ENCODE measurements at places on chromosomes 1 and 21.
A peak's percentile ranks its signal among the peaks of the same experiment; 100 is the strongest.

DNA sequence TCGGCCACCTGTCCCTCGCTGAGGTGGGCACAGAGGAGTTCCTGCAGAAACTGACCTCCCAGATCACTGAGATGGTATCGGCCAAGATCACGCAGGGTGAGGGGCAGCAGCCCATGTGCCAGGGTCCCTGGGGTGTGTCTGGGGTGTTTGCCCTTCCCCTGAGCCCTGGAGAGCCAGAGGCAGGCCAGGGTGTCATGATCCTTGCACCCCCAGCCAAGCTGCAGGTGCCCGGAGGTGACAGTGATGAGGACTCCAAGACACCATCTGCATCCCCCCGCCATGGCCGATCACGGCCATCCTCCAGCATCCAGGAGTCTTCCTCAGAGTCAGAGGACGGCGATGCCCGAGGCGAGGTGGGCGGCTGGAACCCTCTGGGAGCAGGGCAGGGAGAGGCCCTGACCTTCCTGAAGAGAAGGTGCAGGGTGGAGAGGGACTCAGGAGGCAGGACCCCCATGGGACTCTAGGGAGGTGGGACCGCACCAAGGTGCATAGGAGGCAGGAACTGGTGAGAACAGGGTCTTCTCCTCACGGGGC is 69.5 kb downstream of the TRIM11 start:
- DNase-seq: no peak
- no peaks in the 10 kb centered on the region for H3K27me3 ChIP-seq
- H3K4me1 ChIP-seq: no peaks in the 10 kb centered on the region
- no peak overlapping the region for H3K27ac ChIP-seq
- no peaks in the 10 kb centered on the region for H3K36me3 ChIP-seq

DNA sequence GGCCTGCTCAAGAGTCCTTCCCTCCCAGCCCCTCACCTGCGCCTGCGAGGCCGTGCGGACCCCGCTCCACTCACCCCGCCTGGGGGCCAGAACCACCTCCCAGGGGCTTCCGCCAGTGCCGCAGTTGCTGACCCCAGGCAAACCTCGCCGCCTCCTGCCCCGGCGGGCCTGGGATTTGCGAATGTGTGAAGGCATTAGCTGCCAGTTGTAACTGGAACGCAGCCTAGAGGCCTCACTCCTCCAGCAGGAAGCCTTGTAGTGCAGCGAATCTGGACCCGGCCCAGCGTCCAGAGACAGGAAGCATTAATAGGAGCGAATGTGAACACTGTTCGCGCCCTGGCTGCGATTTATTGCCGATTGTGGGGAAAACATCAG is 140.9 kb upstream of the ARHGEF16 start:
- no peak overlapping the region for H3K27ac ChIP-seq
- no peak for DNase-seq
- H3K4me1 ChIP-seq: no peaks in the 10 kb centered on the region
- no peaks in the 10 kb centered on the region for H3K27me3 ChIP-seq
- no peak overlapping the region for H3K4me3 ChIP-seq
- no peaks in the 10 kb centered on the region for H3K36me3 ChIP-seq

GRCh38 chr1:107525145-107525544 is 384.3 kb downstream of the NTNG1 start:
- no peaks in the 10 kb centered on the region for H3K4me1 ChIP-seq
- no peak for DNase-seq
- no peak overlapping the region for H3K4me3 ChIP-seq
- H3K27me3 ChIP-seq: no peaks in the 10 kb centered on the region
- no peak overlapping the region for H3K27ac ChIP-seq
- no peaks in the 10 kb centered on the region for H3K36me3 ChIP-seq

DNA sequence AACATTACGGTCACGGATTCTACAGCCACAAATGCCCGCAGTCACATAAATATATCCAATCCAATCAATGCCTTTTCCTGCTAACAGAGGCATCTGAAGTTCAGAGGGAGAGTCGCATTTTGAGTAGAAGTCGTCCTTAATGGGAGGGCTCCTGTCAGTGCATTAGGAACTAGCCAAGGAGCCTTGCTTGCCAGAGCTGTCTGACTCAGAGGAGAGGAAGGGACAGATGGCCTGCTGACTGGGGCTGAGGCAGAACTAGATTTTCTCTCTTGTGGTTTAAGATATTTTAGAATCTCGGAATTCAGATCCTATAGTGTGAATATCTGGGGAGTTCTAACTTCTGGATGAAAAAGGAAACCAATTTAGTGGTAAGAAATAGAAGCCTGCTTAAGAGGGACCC is 10.6 kb downstream of the XKR8 start:
- peaks cover 9% of the 10 kb centered on the region for H3K36me3 ChIP-seq
- no peak for DNase-seq
- H3K27ac ChIP-seq: no peak overlapping the region
- no peaks in the 10 kb centered on the region for H3K27me3 ChIP-seq

DNA sequence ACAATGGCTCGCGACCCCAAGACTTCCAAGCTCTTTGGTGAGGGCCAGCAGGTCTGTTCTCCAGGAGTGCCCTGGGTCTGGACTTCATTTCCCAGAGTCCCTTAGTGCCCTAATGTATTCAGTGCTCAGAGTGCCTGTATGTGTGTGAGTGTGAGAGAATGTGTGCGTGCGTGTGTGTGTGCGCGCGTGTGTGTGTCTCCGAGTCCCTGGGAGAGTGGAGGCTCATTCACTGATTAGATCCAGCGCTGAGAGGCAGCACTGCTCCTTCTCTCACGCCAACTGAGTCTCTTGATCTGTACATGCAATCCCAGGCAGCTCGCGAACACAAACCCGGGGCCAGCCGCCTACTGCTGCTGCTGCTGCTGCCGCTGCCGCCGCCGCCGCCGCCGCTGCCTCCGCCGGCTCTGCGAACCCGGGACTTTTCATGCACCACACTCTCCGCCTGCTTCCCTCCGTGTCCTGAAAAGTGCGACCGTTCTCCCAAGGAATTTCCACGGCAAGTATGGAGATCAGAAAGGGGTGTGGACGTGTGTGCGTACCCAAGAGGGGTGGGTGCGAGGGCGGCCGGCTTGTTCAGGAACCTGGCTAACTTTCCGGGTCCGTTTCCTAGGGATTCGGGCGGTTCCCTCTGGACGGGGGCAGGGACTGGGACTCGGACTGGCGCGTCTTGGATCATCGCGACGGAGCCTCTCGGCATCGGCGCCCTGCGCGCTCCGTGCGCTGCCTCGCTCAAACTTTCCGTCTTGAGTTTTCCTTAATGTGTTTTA is at the start of gene RNF220:
RNF220 (plus strand) TSS at position 225 of the 767 bp plus-strand sequence.
- no peaks in the 10 kb centered on the region for H3K4me1 ChIP-seq
- peak within 1 kb of the TSS; percentile 45 for H3K4me3 ChIP-seq

GRCh38 chr21:43812139-43812821 is 22.9 kb downstream of the RRP1 start:
- H3K4me1 ChIP-seq: peaks cover 31% of the 10 kb centered on the region
- no peak overlapping the region for H3K4me3 ChIP-seq
- H3K27ac ChIP-seq: no peak overlapping the region
- DNase-seq: no peak
- no peaks in the 10 kb centered on the region for H3K36me3 ChIP-seq

GRCh38 chr1:29283804-29284195 is 47.5 kb downstream of the PTPRU start:
- no peak overlapping the region for H3K27ac ChIP-seq
- H3K27me3 ChIP-seq: no peaks in the 10 kb centered on the region

GRCh38 chr1:91031081-91031480 is 9.2 kb upstream of the ZNF644 start:
- no peak for DNase-seq
- H3K27me3 ChIP-seq: no peaks in the 10 kb centered on the region
- H3K4me1 ChIP-seq: peaks cover 2% of the 10 kb centered on the region

- no peak for DNase-seq
- H3K36me3 ChIP-seq: no peaks in the 10 kb centered on the region
- H3K27ac ChIP-seq: no peak overlapping the region
These were observed 75.5 kb downstream of the FOXD2 start for GRCh38 chr1:47513393-47513792.

DNA sequence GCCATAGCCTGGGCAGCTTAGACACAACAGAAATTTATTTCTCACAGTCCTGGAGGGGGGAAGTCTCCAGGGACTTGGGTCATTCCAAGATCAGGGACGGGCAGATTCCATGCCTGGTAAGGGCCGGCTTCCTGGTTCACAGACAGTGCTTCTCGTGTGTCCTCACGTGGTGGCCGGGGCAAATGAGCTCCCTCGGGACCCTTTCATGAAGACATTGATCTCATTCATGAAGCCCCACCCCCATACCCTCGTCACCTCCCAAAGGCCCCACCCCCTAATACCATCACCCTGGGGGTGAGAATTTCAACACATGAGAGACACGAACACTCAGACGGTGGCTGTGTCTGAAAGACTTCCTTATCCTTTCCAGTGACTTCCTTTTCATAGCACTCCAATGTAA is 51.5 kb downstream of the ACOT7 start:
- no peak overlapping the region for H3K4me3 ChIP-seq
- peaks cover 18% of the 10 kb centered on the region for H3K36me3 ChIP-seq
- H3K27ac ChIP-seq: no peak overlapping the region
- no peak for DNase-seq
- no peaks in the 10 kb centered on the region for H3K4me1 ChIP-seq

DNA sequence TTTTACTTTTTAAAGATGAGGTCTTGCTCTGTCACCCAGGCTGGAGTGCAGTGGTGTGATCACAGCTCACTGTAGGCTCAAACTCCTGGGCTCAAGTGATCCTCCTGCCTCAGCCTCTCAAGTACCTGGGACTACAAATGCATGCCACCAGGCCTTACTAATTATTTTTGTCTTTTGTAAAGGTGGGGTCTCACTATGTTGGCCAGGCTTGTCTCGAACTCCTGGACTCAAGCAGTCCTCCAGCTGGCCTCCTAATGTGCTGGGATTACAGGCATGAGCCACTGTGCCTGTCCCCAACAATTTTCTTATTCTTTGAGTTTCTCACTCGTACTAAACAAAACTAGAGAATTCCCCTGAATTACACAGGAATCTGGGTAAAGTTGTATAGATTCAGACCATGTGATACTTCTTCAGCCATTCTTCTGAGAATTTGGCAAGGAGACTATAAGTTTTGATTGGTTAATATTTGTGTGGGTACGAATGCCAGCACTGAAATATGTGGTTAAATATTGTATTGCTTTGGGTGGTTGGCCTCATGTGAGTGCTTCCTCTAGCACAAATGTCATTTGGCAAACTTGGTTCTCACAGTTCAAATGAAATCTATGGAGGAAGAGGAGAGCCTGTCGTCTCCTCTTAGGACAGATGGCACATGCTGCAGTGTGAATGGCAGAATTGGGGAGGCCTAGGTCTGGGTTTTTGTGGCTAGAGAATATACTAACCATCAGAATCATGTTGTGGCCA is 104.9 kb downstream of the RUNX1 start:
- H3K4me1 ChIP-seq: peaks cover 3% of the 10 kb centered on the region
- no peak overlapping the region for H3K4me3 ChIP-seq
- no peak for DNase-seq

DNA sequence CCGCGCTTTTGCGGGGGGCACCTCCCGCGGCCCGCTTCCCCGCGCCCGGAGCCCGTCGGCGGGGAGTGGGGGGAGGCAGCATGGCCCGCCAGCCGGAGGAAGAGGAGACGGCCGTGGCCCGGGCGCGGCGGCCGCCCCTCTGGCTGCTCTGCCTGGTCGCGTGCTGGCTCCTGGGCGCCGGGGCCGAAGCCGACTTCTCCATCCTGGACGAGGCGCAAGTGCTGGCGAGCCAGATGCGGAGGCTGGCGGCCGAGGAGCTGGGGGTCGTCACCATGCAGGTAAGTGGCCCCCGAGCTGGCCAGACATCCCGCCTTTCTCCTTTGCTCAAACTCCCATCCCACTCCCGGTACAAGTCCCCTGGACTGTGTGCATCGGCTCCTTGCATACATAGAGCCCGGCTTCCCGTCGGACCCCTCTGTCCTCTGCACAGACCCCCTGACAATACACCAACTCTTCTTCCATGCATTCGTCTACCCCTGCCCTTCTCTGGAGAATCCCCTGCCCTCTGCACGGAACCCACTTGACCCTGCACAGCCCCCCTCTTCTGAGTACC is 812 bp downstream of the CACHD1 start:
- H3K4me1 ChIP-seq: no peaks in the 10 kb centered on the region
- H3K4me3 ChIP-seq: 0 out of 2 replicates have a peak overlapping the region, but pooled peaks have one; percentile 27
- no peaks in the 10 kb centered on the region for H3K36me3 ChIP-seq
- no peak for DNase-seq

DNA sequence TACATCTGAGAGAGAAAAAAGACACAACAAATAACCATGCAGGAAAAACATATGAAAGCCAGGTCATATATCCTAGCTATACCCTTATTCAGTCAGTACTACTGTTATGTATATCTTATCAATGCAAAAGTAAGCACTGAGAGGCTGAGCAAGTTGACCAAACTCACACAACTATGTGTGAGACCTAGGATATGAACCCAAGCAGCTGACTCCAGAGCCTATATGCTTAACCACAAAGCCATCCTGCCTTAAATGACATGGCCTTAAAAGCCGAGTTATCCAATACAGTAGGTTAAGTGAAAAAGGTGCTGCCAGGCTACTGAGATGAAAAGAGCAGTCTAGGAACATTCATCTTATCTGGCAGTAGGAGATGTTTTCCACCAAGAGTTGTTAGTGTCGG is 151.6 kb downstream of the RERE start:
- H3K4me1 ChIP-seq: peaks cover 66% of the 10 kb centered on the region
- H3K27me3 ChIP-seq: no peaks in the 10 kb centered on the region
- no peak overlapping the region for H3K4me3 ChIP-seq
- H3K36me3 ChIP-seq: no peaks in the 10 kb centered on the region

DNA sequence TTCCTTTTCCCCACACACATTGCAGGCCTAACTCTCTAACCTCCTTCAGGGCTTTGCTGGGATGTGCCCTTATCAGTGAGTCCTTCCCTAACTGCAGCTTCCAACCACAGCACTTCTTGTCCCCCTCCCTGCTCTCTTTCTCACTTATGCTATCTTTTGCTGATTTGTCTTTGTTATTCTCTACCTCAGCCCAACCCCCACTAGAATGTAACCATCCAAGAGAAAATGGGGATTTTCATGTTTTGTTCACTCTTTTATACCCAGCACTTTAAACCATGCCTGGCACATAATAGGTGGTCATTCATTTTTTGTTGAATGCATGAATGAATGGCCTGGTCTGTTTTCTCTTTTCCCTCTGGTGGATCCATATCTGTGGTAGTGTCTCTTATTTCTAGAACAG is 243.5 kb downstream of the KAZN start:
- no peaks in the 10 kb centered on the region for H3K36me3 ChIP-seq
- no peaks in the 10 kb centered on the region for H3K27me3 ChIP-seq
- H3K27ac ChIP-seq: no peak overlapping the region
- no peak for DNase-seq
- no peaks in the 10 kb centered on the region for H3K4me1 ChIP-seq
- H3K4me3 ChIP-seq: no peak overlapping the region

All from GM12878 (cell line).